ENCODE measurements at places on chromosomes 6 and 20. TPM values are rescaled to one million over a fixed set of nuclear protein-coding genes. Genes with fewer than 3 reads are reported as not detected.
A peak's percentile ranks its signal among the peaks of the same experiment; 100 is the strongest.

- ATAC-seq: no peak
Observed at GRCh38 chr6:56573624-56574023, 69.1 kb downstream of the DST start.

GRCh38 chr20:57708694-57709673 is 831 bp downstream of the PMEPA1 start:
- ATAC-seq: no peak

GRCh38 chr20:20369250-20370093 is 1.6 kb downstream of the INSM1 start:
- peak; percentile 58 for ATAC-seq

- ATAC-seq: no peak
Observed at GRCh38 chr6:52186075-52186474, at the start of gene IL17A. IL17A (plus strand) TSS chr6:52186375; CDS start chr6:52186432, 57 bp downstream.

DNA sequence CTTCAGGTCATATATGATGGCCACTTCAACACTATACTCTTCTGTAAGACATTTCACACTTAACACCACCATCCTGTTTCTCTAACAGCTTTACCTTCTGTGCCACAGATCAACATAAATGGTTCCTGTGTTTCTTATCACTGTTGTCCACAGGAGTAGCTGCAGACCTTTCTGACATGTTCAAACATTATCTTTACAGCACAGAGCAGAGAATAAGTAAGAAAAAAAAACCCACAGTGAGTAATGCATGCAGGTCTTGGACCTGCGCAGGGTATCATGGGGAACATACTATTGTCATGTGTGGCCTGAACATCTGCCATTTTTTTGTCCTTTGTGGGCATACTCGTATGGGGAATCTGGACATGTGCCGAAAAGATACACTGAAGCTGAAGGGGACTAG is 161.9 kb downstream of the KIF16B start:
- no peak for ATAC-seq

GRCh38 chr6:106648651-106649308 is 19.4 kb downstream of the QRSL1 start:
- no peak for ATAC-seq

DNA sequence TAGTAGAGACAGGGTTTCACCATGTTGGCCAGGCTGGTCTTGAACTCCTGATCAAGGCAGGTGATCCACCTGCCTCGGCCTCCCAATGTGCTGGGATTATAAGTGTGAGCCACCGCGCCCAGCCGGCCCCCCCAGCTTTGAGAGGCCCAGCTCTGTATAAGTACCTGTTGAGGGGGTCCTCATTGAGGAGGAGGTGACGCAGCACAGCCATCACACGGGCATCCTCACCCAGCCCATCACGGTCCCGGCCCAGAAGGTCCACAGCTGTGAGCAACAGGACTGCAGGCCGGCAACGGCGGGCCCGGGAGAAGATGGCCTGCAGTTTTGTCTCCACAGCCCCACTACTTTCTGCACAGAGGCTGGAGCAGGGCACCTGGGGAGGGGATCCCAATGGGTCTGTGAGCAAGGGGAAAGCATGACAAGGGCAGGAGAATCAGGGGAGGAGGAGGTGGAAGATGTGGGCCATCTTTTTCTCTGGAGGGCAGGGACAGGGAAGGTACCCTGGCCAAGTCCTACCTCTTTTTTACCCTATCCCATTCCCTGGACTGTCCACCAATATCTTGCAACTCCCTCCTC is 7.7 kb downstream of the GNMT start:
- ATAC-seq: no peak

DNA sequence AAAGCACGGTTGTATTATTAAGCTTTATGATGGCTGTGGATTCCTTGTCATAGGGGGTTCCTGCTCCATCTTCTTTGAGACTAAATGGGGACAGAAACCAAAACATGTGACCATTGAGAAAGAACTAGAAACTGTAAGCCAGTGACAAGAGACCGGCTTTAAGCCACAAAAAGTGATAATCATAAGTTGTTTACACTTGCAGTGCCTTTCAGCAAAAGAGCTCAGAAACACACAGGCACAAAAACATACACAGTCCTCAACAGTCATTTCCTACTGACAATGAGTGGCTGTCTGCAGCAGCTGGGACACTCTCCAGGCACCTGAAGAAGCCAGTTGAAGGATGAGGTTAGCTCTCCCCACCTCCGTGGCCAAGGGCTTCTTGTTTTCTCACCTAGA is 20.0 kb upstream of the UBE2J1 start:
- no peak for ATAC-seq

GRCh38 chr6:135395136-135395535 is 102.4 kb downstream of the AHI1 start:
- no peak for ATAC-seq

DNA sequence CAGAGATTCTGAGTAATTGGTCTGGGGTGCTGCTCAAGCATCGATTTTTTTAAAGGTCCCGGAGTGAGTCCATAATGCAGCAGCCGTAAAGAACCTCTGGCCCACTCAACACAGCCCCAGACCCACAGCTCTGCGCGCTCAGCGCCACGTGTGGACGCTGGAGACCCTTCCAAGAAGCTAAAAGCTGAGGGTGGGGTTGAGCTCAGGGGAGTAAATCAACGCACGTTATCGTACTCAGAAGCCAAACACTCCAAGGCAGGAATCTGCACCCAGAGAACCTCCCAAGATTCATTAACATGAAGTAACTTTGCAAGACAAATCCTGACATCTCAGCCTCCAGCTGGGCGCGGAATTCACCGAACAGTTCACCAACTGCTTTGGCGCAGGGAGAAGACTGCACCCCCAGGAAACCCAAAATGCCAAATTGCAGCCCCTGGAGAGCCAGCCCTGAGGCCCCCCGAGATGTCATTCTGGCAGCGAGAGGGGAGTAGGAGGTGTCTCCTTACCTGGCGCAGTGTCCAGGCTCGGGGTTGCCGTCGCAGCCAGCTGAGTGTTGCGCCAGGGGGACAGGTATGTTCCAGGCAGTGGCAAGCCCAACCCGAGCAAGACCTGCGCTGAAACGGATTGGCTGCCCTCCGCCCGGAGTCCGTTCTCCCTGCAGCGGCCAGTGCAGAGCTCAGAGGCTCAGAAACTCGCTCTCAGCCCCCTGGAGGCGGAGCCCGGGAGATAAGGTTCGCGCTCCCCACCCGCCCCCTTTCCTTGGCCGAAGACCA is at the start of gene COL21A1:
TSS of gene COL21A1 (minus strand) at position 700 of the 773 bp plus-strand sequence. CDS start 64,962 bp downstream, outside the sequence.
- peak; percentile 67 for ATAC-seq

GRCh38 chr20:14441201-14441600 is 103.8 kb upstream of the FLRT3 start:
- peak; percentile 67 for ATAC-seq

DNA sequence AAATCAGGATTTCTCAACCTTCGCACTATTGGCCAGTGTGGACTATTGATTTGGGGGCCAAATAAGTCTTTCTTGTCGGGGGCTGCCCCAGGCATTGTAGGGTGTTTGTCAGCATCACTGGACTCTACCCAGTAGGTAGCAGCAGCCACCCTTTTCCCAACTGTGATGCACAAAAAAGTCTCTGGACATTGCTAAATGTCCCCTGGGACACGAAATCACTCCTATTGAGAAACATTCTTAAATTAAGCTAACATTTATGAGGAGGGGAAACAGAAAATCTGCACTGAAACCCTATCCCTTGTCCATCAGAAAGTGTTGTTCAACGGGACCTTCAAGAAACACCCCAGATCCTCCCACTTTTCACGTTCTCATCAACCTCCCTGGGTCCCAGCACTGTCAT is 54.2 kb downstream of the NFATC2 start:
- ATAC-seq: no peak

DNA sequence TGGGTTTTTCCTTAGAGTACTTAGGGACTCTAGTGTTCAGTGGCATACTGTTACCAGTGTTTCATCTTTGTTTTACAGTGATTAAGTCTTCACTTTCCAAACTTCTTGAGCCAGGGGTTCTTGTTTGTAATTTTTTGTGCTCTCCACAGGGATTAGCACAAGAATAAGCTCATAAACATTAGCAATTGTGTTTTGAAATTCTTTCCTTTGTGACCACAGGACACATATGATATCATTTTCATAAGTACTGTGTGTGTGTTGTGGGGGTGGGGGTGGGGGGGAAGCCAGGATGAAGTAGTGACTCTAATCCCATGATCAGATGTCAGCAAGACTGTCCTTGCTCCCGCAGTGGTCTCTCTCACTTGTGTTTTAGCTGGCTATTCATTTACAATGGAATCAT is 101.5 kb upstream of the SCP2D1 start:
- ATAC-seq: no peak

- ATAC-seq: no peak
Observed at GRCh38 chr6:120496661-120497060, 837.6 kb downstream of the TBC1D32 start.

DNA sequence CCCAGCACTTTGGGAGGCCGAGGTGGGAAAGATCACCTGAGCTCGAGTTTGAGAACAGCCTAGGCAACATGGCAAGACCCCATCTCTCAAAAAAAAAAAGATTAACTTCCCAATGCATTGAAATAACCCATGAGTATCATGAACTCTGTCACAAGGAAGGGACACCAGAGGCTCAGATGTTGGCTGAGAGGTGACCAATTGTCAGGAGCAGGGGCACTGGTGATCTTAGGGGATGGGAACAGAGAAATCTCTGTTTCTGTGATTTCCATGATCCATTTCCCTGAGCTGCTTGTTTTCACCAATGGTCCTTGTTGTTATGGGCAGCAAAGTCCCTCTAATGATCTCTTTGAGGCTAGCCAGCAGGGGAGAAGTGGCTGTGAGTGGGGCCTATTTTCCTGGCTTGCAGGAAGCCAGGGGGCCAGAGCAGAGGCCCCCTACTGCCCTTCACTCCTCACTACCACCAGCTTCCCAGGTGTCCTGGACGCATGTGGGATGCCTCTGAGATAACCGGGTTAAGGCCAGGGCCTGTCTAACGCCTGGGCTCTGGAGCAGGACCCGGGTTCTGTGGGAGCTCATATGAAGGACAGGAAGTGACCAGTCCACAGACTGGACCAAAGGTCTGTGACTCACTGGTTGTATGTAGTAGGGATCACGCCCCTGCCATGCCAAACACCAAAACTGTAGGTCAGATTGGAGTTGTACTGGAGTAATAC is 54.4 kb downstream of the PCNA start:
- no peak for ATAC-seq

DNA sequence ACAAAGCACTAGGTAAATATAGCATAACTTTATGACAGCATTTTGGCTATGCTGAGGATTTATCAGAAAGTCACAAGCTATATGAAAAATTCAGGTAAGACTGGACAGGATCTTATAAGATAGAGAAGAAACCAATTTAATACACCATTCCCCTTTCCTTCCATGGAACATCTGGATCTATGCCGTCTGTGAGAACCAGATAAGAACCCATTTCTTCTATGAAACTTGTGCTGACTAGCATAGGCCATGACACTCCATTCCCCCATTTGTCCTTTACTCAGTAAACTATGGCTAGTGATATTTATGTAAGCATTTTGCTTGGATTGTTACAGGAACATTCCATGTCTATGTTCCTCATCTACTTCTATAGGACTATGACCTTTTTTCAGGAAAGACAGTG is 437.7 kb downstream of the ADGRB3 start:
- no peak for ATAC-seq

- ATAC-seq: no peak
Observed at GRCh38 chr6:116572162-116572561, 858 bp downstream of the RWDD1 start.

Gene SNTA1
- total RNA-seq: 4.7 TPM

Gene VWA7
- 1.6 TPM for total RNA-seq

Gene MPIG6B
- total RNA-seq: 1.1 TPM

Gene AGER
- 2.7 TPM for total RNA-seq

Gene MCUR1
- total RNA-seq: 24.6 TPM

Gene SMOC2
- 1.9 TPM for total RNA-seq

Gene RIN2
- total RNA-seq: 42.3 TPM

Gene DCBLD1
- total RNA-seq: 9.5 TPM

Gene GABRR1
- 0.24 TPM for total RNA-seq

Gene SULF2
- total RNA-seq: 26.4 TPM

Gene GPANK1
- 8.2 TPM for total RNA-seq

Gene MICB
- 0.92 TPM for total RNA-seq
